ENCODE measurements at places on chromosomes 13 and 19.
A peak's percentile ranks its signal among the peaks of the same experiment; 100 is the strongest.

DNA sequence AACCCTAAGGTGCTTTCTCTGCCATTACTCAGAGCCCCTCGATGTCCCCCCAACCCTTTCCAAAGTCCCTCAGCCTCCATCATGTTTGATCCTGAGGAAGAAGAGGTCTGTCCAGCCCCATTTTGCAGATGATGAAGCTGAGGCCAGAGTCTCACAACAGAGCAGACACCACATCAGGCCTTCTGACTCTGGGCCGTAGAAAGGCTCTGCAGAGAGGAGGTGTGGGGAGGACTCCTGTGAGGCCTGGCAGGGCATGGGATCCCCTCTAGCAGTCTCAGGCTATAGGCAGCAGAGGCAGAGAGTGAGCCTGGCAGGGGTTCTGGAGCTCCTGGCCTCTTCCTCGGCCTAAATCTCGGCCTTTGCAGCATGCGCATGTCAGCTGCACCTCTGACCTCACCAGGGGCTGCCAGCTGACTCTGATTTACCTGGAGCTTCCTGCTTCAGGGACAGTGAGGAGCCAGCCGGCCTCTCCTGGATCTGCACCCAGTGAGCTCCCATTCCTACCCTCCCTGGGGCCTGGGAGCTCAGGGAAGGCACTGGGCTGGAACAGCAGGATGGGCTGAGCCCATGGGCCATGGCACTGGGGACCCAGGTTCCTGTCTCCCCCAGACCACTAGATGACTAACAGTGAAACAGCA lies 41.7 kb upstream of the VSTM2B start:
- DNase-seq: no peak

DNA sequence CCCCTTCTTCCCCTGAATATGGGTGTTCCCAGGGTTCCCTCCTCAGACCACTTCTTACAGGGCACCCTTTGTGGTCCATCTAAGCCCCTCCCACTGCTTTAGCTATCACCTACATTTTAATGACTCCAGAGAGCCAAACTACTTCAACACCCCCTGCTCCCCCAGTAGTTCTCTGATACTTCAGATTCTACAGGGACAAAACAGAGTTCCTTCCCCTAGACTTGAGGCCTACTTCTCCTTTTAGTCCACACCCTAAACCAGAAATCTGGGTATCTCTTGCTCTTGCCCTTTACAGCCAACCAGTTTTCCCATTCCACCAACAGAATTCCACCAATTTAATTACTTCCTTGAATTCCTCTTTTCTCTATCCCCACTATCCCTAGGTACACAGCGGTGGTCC lies 107.2 kb downstream of the KCNRG start:
- DNase-seq: no peak

GRCh38 chr13:66842766-66843165 lies 387.4 kb downstream of the PCDH9 start:
- DNase-seq: no peak

DNA sequence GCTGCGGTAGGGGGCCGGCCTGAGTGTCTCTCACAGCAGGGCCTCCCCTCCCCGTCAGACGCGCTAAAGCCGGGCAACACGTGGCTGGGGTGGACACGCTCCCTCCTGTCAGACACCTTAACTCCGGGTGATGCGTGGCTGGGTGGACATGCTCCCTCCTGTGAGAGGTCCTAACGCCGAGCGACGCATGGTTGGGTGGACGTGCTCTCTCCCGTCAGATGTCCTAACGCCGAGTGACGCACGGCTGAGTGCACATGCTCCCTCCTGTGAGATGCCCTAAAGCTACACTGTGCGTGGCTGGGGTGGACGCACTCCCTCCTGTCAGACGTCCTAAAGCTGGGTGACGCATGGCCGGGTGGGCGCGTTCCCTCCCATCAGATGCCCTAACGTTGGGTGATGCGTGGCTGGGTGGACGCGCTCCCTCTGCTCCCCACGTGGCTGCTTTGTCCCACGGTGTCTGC lies 126.1 kb upstream of the MCF2L start:
- no peak for DNase-seq

- DNase-seq: no peak
Observed at GRCh38 chr19:4431296-4431695, 26.3 kb downstream of the UBXN6 start.

GRCh38 chr13:74026753-74027152 lies 107.5 kb downstream of the KLF12 start:
- DNase-seq: peak; percentile 85

DNA sequence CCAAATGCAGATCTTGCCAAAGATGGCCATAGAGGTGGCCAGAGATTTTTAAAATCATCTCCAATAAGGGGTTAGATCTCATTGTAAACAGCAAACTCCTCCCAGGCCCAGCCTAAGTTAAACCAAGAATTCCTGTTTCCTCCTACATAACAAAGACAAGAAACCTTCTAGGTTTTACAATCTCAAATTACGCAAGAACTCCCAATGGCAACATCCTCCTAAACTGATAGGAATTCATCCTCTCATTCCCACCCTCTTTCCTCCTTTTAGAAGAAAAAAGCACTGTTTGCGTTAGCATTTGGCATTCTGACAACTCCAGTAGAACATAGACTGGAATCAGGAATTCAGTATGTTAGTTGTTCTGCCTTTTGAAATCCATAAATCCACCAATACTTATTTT lies 14.6 kb downstream of the PROSER1 start:
- no peak for DNase-seq

GRCh38 chr13:66992183-66992582 lies 238.0 kb downstream of the PCDH9 start:
- no peak for DNase-seq

GRCh38 chr13:74040200-74040599 lies 94.0 kb downstream of the KLF12 start:
- DNase-seq: no peak

DNA sequence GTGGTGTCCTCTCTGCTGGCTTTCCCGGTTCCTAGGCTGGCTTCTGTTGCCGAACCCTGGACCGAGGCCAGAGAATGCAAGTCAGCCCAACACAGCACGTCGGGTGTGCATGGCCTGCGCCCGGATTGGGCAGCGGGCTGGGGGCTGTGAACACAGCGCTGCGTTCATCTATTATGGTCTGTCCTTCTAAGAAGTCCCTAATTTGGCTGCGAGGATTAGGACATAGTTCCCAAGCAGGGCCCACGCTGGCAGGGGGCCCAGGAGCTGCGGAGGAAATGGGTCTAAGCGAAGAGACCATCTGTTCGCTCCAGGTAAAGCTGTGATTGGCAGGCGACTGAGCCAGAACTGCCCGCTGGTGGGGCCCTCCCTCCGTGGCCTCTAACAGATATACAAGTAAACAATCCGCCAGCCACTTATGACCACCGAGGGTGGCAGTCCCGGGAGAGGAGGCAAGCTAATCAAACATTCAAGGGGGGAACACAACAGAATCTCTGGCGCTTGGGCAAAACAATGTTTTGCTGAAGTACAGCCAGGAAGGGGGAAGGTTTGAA lies 6.0 kb downstream of the SYCE2 start:
- DNase-seq: no peak

DNA sequence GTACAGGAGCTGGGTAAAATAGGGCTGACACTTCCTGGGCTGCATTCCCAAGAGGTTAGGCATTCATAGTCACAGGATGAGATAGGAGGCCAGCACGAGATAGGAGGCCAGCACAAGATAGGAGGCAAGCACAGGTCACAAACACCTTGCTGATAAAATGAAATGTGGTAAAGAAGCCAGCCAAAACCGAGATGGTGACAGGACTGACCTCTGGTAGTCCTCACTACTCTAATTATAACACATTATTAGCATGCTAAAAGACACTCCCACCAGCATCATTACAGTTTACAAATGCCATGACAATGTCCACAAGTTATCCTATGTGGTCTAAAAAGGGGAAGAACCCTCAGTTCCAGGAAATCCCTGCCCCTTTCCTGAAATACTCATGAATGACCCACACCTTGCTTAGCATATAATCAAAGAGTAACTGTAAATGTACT lies 20.9 kb upstream of the IGSF23 start:
- no peak for DNase-seq

DNA sequence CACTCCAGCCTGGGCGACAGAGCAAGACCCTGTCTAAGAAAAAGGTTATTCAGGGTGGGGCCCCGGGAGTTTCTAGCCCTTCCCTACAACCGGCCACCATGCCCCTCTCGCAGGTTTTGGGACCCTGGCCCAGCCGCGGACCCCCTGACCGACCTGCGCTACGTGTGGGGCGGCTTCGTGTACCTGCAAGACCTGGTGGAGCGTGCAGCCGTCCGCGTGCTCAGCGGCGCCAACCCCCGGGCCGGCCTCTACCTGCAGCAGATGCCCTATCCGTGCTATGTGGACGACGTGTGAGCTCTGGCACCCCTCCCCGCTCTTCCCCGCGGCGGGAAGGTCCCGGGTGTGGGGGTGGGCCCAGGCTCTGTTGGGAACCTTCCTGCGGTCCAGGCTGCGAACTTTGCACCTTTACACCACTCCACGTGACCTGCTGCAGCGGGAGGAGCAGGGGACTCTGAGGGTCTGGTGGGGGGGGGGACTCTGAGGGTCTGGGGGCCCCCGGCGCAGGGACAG lies 6.3 kb downstream of the ABCA7 start:
- no peak for DNase-seq

DNA sequence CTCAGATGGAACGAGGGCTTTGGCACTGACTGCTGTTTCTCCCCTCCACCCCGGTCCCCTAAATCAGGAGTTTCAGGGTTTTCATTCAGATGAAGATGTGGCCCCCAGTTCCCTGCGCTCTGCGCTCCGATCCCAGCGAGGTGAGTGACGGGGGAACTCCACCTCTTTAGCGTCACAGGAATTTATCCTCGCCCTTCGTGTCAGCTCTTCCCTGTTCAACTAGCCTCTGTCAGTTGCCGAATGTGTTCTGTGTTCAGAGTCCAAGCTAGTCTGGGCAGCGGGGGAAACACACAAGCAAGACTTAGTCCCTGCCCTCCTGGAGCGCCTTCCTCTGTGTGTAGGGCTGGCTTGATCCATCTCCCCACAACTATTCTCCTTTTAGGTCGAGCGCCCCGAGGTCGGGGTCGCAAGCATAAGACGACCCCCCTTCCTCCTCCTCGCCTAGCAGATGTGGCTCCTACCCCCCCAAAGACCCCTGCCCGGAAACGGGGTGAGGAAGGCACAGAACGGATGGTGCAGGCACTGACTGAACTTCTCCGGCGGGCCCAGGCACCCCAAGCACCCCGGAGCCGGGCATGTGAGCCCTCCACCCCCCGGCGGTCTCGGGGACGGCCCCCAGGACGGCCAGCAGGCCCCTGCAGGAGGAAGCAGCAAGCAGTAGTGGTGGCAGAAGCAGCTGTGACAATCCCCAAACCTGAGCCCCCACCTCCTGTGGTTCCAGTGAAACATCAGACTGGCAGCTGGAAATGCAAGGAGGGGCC lies 1.8 kb downstream of the KMT2B start:
- DNase-seq: no peak

DNA sequence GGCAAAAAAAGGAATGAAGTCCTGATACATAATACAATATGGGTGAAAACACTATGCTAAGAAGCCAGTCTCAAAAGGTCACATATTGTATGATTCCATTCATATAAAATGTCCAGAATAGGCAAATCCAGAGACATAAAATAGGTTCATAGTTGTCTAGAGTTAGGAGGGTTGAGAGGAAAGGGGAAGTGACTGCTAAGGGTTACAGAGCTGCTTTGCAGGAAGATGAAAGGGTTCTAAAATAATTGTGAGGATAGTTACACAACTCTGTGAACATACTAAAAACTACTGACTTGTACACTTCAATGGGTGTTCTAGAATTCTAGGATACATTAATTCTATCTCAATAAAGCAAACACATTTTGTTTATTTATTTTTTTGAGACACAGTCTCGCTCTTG lies 25.7 kb downstream of the CAB39L start:
- no peak for DNase-seq

- no peak for DNase-seq
Observed at GRCh38 chr13:76512721-76513145, 373.5 kb downstream of the KCTD12 start.
